GF-D8 (cell line): ENCODE measurements at places on chromosomes 7 and 10.

DNA sequence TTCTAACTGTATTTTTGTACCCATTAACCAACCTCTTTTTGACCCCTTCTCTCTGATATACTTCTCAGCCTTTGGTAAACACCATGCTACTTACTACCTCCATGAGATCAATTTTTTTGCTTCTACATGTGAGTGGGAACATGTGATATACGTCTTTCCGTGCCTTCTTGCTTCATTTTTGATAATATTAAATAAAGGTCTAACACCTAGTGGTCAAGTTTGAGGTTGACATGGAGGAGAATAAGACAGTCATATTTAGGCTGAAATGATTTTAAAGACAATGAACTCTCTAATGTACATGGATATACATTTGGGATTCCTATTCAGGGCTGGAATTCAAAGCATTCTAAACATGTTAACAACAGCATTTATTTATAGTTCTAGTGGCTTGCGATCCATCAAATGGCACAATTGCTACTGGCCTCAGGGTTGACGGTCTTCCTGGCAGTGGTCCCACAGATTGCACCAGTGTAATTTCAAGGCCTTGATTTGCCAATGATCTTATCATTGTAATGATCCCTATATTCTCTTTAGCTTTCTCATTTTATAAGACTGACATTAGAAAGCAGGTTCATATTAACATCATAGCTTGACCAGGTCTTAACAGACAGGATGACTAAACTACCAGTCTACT lies 315.9 kb upstream of the ETV1 start:
- DNase-seq = no peak

- DNase-seq = no peak
These were observed 27.8 kb downstream of the KCNMA1 start for GRCh38 chr10:77609781-77610272.

- DNase-seq = no peak
These were observed 372.1 kb upstream of the MKI67 start for GRCh38 chr10:128498378-128498730.

DNA sequence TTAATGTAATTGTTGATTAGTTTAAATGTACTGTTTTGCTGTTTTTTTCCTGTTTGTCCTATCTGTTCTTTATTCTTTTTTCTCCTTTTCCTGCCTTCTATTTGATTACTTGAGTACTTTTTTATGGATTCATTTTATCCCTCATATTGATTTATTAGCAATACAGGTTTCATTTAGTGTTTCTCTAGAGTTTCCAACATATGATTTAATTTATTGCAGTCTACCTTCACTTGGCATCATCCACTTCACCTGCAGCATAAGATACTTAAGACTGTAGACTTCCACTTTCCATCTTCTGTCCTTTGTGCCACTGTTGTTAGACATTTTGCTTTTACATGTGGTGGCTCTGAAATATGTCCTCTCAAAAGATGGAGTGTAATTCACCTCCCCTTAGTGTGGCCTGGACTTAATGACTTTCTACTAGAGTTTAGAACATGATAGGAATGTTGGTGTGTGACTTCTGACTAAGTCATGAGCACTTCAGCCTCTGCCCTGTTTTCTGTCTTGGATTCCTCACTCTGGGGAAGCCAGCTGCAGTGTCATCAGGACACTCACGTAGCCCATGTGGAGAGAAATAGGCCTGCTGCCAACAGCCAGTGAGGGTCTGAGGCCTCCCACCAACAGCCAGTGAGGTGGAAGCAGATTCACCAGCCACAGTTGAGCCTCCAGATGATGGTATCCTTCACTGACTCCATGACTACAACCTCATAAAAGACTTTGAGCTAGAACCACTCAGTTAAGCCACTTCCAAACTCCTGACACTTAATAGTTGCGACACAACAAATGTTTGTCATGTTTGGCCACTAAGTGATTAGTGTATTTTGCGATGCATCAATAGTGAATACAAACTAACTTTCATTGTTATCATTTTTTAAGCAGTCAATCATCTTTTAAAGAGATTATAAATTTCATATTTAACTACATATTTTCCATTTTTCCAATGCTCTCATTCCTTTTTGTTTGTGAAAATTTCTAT lies 643.5 kb upstream of the DPP6 start:
- no peak for DNase-seq

GRCh38 chr10:53025172-53025711 lies 252.7 kb upstream of the MBL2 start:
- no peak for DNase-seq

- no peak for DNase-seq
These were observed 238.6 kb downstream of the CNTNAP2 start for GRCh38 chr7:146355216-146355615.

DNA sequence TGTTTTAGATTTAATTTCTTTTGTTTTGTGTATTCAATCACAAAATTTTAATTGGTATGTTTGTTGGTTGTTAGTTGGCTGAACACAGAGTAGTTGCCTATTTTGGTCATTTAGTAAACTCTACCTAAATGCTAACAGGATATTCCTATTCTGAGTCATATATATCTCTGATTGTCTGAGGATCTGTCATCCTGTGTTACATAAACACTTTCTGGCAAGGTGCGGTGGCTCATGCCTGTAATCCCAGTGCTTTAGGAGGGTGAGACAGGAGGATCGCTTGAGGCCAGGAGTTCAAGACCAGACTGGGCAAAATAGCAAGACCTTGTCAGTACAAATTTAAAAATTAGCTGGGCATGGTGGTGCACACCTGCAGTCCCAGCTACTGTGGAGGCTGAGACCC lies 178.6 kb downstream of the PLCE1 start:
- DNase-seq = no peak

DNA sequence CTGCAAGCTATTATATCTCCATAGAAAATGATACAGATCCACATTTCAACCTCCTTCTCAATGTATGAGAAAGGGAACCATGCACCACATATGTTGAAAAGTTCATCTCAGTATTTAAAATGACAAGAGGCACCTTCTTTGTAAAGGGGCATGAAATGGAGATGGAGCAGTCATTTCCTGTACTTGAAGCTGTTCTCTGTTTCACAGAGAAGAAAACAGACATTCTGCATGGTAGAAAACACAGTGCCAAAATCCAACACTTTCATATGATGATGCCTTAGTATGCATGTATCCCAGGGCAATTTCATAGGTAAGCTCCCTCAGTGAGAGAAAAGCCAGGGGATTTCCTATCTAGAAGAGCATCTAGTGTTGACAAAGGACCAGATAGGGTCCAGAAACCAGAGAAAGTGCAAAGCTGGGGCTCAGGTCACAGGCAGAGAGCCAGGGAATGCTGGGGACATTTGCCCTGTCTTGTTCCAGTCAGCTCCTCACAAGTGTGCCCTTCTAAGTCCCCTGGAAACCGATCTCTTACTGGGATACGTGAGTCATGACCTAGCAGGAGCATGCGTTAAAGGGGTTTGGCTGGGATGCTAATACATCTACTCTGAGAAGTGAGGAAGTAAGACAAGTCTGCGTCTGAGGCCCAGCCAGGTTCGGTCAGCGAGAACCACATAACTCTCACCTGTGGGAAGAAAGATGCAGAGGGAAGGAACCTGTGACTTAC lies 118.7 kb downstream of the ICA1 start:
- no peak for DNase-seq

GRCh38 chr7:30093420-30093952 lies 41.3 kb upstream of the MTURN start:
- no peak for DNase-seq

DNA sequence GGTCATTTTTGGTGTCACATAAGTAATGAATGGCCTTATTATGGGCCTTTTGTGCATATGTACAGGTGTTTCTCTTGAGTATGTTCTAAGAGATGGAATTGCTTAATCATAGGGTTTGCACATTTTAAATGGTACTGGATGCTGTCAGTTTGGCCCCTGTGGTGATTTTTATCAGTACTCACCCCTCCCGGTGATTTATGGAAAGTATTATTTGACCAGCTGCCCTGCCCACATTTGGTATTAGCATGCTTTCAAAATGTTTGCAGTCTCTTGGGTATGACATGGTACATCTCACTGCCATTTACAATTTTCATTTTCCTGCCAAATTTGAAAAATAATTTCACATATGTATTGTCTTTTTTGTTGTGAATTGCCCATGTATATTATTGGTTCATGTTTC lies 427.7 kb downstream of the LRMDA start:
- DNase-seq = no peak

DNA sequence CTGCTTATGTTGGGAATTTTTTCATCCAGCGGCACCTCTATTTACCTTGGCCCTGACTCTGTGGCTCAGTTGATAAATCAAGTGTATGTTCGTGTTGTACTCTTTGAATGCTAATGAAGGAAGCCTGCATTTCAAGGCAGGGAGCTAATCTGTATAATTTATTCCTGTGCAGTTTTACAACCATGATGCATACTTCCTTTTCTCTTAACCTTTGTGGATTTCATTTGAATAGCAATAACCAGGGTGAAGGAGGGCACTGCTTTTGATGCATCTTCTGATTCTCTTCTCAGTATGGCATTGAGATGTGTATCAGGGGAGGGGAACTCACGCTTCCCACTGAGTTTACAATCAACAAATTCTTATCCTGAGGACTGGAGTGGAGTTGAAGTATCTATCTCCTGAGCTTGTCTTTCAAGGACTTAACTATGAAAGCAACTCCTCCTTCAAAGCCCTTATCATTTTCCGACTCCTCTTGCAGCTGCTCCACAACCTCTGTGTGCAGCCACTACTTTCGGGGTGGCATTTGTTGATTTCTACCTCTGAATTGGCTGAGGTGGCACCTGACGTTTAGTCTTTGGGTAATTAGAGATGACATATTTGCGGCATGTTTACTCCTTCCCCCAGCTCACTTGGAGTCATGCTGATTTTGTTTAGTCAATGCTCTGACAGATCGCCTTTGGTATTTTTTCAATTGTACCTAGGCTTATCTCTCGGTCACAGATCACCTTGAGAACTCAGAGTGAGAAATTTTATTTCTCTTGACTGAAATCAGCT lies 275.2 kb downstream of the PHTF2 start:
- DNase-seq = no peak

- no peak for DNase-seq
These were observed 314.4 kb downstream of the ANKRD30A start for GRCh38 chr10:37439826-37440225.

DNA sequence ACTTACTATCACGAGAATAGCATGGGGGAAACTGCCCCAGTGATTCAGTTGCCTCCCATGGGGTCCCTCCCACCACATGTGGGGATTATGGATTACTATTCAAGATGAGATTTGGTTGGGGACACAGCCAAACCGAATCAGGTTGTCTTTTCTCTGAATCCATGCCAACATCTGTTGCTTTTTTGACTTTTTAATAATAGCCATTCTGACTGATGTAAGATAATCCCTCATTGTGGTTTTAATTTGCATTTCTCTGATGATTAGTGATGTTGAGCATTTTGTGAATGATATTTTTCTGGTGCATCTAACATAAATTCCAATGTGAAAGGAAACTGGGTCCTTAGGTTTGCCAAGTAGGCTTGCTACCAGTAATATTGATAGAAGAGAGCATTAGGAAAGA lies 69.0 kb upstream of the ARHGAP21 start:
- DNase-seq = no peak

GRCh38 chr7:124489925-124490324 lies 275.7 kb downstream of the GPR37 start:
- DNase-seq = no peak

DNA sequence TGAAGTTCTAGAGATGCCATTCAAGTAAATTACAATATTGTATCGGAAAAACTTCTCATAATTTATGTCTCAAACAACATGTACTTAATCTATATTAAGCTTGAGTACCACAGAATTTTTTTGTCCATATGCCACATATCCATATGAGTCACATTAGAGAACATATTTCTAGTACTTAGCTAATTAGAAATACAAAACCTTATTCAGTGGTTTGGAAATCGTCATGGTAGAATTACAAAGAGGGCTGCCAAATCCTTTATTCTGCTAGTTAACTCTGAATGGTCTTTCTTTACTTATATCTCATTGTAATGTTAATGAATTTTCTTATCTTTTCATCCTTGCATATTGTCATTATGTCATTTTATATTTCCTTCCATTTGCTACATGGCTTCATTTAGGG lies 9.0 kb upstream of the VIM start:
- DNase-seq = no peak

DNA sequence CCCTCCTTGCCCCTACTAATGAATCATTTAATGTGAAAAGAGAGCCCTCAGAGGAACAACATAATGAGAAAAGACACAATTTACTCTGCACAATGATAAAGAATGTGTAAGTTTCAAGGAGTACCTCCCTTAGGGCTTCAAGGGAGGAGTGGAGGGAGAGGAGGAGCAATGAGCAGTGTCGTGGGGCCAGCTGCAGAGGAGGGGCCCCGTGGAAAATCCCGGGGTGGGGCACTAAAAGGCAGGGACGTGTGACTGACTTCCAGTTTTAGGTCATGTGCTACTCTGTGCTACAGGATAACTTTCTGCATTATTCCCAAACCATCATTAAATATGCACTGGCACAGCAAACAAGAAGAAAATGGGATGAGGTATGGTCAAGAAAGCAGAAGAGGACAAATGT lies 108.1 kb downstream of the ANLN start:
- DNase-seq = no peak

DNA sequence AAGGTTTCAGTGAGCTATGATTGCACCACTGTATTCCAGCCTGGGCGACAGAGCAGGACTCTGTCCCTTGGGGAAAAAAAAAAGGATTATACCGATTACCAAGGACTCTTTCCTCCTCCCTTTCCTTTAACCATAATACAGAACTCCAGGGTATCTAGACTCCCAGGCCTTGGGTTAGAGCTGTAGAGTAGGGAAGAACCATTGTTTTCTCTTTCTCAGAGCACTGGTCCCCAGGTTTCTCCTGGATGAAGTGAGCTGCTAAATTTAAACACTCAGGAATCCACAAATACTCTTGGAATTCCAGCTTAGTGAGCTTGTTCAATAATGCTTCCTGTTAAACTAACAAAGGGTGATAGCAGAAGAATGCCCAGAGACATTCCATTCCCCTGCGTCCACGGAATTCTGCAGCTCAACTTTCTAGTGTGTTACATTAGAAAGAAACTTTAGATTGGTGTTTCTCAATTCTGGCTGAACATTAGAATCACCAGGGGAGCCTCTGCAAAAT lies 14.6 kb upstream of the RPEL1 start:
- DNase-seq = no peak

GRCh38 chr7:20304366-20304765 lies 26.3 kb upstream of the ITGB8 start:
- no peak for DNase-seq

- DNase-seq = no peak
These were observed 13.4 kb downstream of the STEAP1B start for GRCh38 chr7:22486597-22486996.

GRCh38 chr10:48306870-48307710 lies 613 bp downstream of the MAPK8 start:
- DNase-seq = no peak

- no peak for DNase-seq
These were observed 47.7 kb downstream of the LYZL2 start for GRCh38 chr10:30581779-30582380.

GRCh38 chr7:103348452-103348851 lies 1.0 kb downstream of the PSMC2 start:
- no peak for DNase-seq

- DNase-seq = no peak
These were observed 186.8 kb downstream of the MACC1 start for GRCh38 chr7:20030417-20030816.
